SJSA1 (cell line): ENCODE measurements at places on chromosomes 5 and 9. TPM values are rescaled to one million over a fixed set of nuclear protein-coding genes. Genes with fewer than 3 reads are reported as not detected.

GRCh38 chr5:170006021-170006420, 25.7 kb upstream of the INSYN2B start:
- no peak for DNase-seq

GRCh38 chr9:96607971-96608370, 11.7 kb downstream of the CDC14B start:
- DNase-seq = no peak

DNA sequence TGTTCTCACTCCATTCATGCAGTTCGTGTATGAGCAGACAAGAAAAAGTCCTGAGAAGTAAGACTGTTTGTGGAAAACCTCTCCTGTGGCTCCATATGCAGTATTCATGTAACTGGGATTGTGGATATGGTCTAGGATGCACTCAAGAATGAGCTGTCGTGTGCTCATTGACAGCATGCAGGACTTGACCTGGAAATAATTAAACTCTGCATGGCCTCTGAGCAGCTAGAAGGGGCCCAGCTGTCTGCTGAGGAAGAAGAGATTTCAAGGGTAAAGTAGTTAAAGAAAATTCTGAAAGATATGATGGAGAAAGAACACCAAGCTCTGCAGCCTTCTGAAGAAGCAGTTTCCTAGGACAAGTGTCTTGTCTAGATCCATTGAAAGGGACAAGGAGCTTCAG, 89.4 kb downstream of the KCTD16 start:
- DNase-seq = no peak

LRRC19 gene
- not detected in 2 replicates for total RNA-seq

DNA sequence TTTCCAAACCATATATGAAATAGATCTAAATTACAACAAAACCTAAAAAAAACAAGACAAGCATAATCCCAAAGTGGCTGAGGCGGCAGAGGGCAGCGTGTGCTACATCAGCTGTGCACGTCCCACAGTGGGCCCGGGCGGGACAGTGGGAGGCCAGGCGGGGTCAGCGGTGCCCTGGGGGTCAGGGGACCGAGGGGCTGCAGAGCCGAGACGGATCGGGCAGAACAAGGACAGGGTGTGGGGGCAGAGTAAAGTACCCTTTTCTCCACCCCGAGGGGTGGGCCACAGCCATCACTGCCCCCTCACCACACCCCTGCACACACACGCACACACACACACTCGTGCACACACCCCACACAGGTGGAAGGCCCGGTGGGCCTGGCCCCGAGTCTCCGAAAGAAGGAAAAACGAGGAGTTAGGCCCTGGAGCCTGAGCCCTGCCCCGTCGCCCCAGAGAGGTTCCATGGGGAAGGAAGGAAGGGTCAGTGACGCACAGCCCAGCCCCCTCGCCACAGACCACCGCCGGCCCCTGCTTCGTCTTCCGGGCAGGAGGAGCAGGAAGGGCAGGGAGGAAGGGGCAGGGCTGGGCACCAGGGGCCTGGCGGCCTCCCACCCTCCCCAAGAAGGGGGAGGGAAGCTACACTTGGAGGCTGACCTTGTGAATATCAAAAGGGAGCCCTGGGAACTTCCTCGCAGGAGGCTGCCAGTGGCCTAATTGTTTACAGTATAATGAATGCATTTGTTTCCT, 49.6 kb upstream of the UBAC1 start:
- DNase-seq = no peak

- no peak for DNase-seq
These were observed 52.7 kb downstream of the ALG2 start for GRCh38 chr9:99169086-99169485.
